AG09319 (cell line): ENCODE measurements at places on chromosomes 3 and 15.

DNA sequence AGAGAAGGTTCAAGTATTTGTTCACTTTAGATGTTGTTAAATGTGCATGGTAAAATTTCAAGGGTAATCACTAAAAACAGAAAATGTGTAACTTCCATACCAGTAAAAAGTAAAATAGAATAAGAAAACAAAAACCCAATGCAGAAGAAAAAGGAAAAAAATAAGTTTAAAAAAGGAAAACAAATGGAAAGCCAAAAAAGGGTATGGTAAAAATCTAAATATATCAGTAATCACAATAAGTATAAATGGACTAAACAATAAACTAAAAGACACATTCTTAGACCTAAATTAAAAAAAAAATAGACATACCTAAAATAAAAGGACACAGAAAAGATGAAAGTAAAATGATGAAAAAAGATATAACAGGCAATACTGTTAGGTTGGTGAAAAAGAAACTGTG is 9.5 kb upstream of the CLN6 start:
- no peak for DNase-seq

DNA sequence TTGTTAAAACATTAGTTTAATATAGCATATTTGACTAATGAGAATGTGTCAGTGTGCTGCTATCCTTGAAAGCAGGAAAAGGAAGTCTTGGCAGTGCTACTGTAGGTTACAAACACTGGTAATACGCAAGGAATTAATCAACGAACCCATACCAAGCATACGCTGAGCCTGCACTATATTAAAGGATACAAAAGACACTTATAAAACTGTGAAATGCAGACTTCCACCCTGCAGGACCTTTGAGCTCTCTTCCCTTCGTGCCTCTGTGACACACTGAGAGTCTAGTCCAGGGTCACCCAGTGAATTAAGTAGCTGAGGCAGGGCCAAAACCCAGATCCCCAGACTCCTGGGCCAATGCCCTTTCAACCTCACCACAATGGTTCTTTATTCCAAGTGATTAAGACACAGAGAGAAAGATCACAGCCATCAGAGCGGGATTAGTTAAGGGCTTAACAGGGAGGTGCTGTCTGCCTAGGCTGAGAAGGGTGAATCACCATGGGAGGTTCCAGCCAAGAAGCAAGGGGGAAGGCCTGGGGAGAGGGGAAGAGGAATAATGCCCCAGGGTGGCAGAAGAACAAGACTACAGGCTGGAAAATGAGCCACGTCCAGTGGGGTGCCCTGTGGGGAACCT is 6.8 kb downstream of the ANXA2 start:
- peak; percentile 80 for DNase-seq

GRCh38 chr3:10740954-10741353 is 75.1 kb upstream of the SLC6A11 start:
- DNase-seq = no peak

GRCh38 chr15:55800216-55800615 is 57.3 kb upstream of the PRTG start:
- no peak for DNase-seq

GRCh38 chr3:81580355-81580754 is 181.1 kb downstream of the GBE1 start:
- no peak for DNase-seq
